Motor neuron (in vitro differentiated cells): ENCODE measurements at places on chromosomes 7 and 10. TPM values are rescaled to one million over a fixed set of nuclear protein-coding genes. Genes with fewer than 3 reads are reported as not detected.

DNA sequence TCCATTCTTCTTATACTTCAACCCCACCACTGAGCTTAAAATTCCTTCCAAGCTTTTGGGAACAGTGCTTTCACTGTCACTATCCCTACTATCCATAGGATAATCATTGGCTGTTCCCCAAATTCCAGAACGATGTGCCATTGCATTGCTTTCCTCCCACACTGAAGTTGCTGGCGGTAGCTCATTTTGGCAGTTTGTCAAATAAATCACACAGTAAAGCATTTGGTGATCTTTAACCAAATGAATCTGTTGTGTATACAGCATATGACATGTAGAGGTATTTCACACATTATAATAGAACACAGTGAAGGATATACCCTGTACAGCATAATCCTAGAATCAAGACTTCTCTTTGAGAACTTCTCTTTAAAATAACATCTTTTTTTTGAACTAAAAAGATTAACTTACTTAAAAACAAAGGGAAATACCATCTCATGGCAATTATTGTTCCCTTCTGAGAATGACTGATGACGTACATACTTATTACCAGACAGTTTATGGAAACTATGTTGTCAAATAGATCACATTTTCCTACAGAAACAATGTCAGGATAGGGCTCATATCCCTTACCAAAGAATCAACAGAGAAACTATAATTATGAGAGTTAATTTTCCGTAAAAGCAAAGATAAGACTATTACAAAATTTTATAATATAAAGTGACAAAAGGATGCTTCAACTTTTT is 93.6 kb downstream of the CTNNA3 start:
- ATAC-seq: no peak

DNA sequence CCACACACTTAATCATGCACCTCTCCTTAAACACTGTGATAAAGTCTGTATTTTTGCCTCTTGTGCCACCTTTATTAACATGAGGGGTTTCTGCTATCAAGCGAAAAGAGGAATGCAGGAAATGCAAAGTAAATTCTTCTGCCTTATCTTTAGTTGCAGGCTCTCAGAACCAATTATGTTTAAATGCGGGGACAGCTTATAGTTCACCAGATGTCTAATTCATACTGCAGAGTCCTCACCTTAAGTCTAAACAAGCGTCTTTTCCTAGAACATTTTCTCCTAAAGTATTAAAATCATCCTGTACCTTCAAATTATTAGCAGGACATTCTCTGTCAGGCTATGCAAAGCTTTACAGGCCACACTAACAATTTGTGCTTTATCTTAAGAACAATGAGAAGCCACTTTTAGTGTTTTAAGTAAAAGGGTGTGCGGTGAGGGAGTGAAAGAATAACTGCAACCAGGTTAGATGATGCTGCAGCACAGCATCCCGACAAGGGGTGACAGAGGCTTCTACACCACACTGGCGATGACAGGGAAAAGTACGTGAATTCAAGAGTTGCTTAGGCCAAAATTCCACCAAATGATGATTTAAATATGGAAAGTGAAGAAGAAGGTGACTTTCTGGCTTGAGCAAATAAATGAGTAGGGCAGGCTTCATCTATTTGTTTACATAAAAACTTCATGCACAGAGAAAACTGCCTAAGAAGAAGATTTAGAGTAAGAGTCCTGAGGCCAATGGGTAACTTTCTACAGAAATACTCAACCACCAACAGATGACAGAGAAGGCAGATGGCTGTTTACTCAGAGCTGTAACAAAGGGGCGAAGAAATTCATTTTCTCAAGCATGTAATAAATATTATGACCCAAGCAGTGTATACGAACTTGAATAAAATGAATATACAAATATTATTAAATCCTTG is 36.0 kb downstream of the EZH2 start:
- ATAC-seq: no peak

Gene GNAT3
- total RNA-seq: 0.11 TPM in 1 of 2 replicates, not detected in the other

DNA sequence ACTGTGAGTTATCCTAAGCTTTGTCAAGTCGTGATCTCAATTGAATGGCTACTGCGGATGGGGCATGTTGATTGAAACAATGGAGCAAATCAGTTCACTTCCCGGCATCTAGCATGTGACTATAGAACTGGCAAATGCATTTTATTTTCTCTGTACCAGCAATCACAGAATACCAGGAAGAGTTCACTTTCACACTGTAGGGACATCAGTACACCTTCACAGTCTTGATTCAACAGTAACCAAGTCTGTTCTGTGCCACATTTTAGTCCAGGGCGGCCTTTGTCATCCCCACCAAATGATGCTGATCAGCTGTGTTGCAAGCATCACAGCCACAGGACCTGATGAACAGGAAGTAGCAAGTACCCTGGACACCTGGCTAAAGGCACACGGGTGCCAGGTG is 32.1 kb upstream of the JAKMIP3 start:
- ATAC-seq: no peak

GRCh38 chr7:7581531-7582179 is 15.0 kb downstream of the MIOS start:
- ATAC-seq: no peak

DNA sequence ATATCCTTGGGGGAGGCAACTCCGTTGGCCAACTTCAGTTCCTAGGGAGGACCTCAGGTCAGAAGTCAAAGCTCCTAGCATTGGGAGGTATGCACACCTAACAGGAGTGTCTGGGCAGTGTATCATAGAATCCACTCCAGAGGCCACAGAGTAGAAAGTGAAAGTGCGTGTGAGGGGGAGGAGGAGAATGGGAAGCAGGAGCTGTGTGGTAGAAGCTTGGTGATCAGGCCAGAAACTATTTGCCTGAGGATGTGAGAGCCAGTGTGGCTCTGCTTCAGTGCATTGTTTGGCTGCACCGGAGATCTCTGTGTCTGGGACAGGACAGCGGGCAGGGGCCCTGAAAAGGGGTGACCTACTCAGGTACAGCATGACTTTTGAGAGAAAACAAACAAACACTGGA is 557.4 kb upstream of the VSTM2A start:
- peak; percentile 76 for ATAC-seq

Gene PANK1
- 10.1 and 14.0 TPM in 2 replicates for total RNA-seq

DNA sequence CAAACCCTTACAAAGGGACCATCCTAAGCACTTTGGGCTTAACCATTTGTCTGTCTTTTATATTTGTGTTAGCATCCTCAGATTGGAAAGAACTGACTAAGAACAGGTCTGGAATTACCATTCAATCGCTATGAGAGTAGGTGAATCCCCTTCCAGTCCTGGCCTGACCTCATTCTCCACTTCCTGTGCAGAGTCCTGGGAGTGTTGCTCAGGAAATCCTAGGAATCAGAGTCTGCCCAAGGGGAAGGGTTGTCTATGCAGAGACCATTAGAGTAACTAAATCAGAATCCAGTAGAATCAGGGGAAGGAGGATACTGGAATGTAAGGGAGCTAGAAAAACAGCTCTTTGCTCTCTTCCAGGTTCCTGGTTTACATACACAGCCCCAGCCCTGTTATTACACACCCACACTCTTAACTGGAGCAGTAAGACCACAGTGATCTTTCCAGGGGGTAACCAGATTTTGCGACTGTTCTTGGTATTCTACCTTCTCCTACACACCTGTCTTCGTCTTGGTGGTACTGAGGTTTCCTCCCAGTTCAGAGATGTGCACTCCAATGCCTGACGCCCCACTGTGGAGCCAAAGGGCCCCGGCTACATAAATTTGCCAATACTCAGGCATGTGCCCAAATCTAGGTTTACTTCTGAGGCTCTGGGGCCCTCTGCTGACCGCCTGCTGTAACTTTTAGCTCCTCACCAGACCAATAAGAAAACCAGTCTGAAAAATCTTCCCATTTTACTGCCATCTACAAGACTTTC is 103.7 kb downstream of the RNF216 start:
- ATAC-seq: peak; percentile 87

GRCh38 chr10:71358277-71358676 is 38.4 kb upstream of the CDH23 start:
- ATAC-seq: no peak

Gene MYO1G
- total RNA-seq: 0.27 and 0.41 TPM in 2 replicates
